ENCODE measurements at places on chromosomes 3 and 15.

GRCh38 chr15:70459312-70459711, 304.0 kb downstream of the UACA start:
- H3K36me3 ChIP-seq, result no peaks in the 10 kb centered on the region
- no peak overlapping the region for H3K27ac ChIP-seq
- H3K4me3 ChIP-seq, result no peak overlapping the region
- peaks cover 12% of the 10 kb centered on the region for H3K4me1 ChIP-seq

DNA sequence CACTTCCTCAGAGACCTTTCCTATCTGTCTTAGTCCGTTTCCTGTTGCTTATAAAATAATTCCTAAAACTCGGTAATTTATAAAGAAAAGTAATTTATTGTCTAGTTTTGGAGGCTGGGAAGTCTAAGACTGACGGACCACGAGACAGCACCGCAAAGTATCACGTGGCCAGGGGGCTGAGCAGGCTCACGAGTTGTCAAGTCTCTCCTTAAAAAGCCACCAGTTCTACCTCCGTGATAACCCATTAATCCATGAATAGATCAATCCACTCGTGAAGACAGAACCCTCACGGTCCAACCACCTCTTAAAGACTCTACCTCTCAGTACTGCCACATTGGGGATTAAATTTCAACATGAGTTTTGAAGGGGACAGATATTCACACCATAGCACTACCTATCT, 821 bp downstream of the LINS1 start:
- H3K4me3 ChIP-seq, result no peak overlapping the region
- H3K36me3 ChIP-seq, result peaks cover 40% of the 10 kb centered on the region
- peak; percentile 41 for DNase-seq
- peaks cover 57% of the 10 kb centered on the region for H3K4me1 ChIP-seq

- H3K4me3 ChIP-seq, result no peak overlapping the region
- no peaks in the 10 kb centered on the region for H3K4me1 ChIP-seq
- H3K27ac ChIP-seq, result no peak overlapping the region
These were observed 289.7 kb upstream of the CHRM5 start for GRCh38 chr15:33678602-33679001.

- no peaks in the 10 kb centered on the region for H3K36me3 ChIP-seq
- no peak for DNase-seq
- no peak overlapping the region for H3K4me3 ChIP-seq
- no peak overlapping the region for H3K27ac ChIP-seq
- H3K27me3 ChIP-seq, result no peaks in the 10 kb centered on the region
- no peaks in the 10 kb centered on the region for H3K4me1 ChIP-seq
These were observed 108.3 kb upstream of the GADL1 start for GRCh38 chr3:31002730-31003129.

DNA sequence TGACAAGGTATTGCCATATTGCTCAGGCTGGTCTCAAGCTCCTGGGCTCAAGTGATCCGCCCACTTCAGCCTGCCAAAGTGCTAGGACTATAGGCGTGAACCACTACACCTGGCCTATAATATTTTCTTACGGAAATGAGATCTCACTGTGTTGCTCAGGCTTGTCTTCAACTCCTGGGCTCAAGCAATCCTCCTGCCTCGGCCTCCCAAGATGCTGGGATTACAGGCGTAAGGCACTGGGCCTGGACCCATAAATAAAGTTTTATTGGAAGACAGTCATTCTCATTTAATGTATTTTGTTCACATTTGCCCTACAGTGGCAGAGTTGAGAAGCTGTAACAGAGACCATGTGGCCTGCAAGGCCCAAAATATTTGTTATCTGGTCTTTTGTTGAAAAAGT, 142.1 kb downstream of the RBPMS2 start:
- DNase-seq, result no peak
- H3K27me3 ChIP-seq, result no peaks in the 10 kb centered on the region
- peak overlapping the region; percentile 58 for H3K27ac ChIP-seq
- peaks cover 48% of the 10 kb centered on the region for H3K36me3 ChIP-seq
- no peak overlapping the region for H3K4me3 ChIP-seq

DNA sequence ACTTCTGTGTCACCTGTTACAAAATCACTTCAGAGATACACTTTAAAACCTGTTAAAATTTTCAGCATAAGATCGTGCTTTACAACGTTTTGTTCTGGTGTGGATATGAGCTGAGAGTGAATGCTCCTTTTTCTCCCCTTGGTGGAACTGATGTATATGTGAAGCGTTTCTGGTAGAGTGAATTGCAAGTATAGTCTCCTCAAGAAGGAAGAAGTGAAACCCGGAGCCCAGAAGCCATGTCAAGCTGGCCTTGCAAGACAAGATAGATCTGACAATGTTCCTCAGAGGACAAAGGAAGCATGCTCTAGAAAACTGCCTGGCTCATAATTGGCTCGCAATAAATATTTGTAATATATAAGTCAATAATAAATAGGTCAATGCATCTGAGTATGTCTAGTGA, 23.6 kb downstream of the SERPINI2 start:
- no peak for DNase-seq
- no peaks in the 10 kb centered on the region for H3K4me1 ChIP-seq
- H3K4me3 ChIP-seq, result no peak overlapping the region
- no peak overlapping the region for H3K27ac ChIP-seq
- no peaks in the 10 kb centered on the region for H3K36me3 ChIP-seq
- no peaks in the 10 kb centered on the region for H3K27me3 ChIP-seq

DNA sequence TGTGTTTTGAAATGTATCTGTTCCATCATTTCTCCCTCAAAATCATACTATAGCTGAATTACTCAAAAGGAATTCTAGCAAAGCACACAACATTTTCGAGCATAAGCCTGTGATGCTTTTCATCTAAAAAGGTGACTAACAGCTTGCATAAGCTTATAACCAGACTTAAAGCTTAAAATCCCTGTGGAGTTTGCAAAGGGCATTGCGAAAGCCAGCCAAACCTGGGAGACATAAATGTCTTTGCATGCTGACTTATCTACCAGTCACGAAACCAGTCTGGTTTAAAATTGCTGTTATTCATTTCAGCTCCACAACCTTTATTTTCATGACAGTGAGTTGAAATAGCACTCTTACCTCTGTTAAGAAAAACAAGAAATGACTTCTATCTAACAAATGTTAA, 35.6 kb upstream of the LIPC start:
- H3K36me3 ChIP-seq, result no peaks in the 10 kb centered on the region
- no peak overlapping the region for H3K27ac ChIP-seq
- peaks cover 2% of the 10 kb centered on the region for H3K4me1 ChIP-seq
- DNase-seq, result no peak
- no peak overlapping the region for H3K4me3 ChIP-seq
- H3K27me3 ChIP-seq, result peaks cover 5% of the 10 kb centered on the region

DNA sequence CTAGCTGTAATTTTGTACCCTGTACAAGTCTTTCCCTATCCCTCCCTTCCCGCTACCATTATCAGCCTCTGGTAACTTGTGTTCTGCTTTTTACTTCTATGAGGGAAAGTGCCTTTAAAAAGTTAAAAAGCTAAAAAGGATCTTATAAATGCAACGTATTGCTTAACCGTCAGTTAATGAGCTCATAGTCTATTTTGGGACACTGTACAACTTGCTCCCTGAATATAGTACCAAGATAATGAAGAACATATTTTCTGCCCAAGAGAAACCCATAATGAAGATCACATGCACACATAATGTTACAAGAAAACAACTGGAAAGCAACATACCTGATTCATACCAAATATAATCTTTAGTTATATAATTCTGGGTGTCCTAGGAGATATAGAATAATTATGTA, 22.6 kb downstream of the ZIC1 start:
- H3K4me3 ChIP-seq, result no peak overlapping the region
- H3K27ac ChIP-seq, result no peak overlapping the region
